ENCODE measurements at places on chromosomes 4 and X.

- no peak for DNase-seq
Observed at GRCh38 chrX:17814557-17814956, 46.5 kb downstream of the RAI2 start.

DNA sequence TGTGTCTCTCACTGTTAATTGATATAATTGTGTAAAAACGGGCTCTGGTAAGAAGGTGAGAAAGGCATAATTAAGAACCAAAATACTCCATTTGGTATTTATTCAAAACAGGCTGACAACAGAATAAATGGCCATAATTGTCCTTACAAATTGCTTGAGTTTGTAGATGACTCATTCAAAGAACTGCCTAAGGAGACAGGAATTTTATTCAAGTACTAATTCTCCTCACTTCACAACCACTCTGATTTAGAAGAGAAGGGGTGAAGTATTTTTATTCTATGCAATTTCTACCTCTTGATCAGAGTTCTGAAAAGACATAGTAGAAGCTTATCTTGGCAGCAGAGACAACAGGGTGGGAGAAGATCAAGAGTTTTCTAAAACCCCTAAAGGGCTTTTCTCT is 43.1 kb downstream of the ATP11C start:
- DNase-seq = no peak

DNA sequence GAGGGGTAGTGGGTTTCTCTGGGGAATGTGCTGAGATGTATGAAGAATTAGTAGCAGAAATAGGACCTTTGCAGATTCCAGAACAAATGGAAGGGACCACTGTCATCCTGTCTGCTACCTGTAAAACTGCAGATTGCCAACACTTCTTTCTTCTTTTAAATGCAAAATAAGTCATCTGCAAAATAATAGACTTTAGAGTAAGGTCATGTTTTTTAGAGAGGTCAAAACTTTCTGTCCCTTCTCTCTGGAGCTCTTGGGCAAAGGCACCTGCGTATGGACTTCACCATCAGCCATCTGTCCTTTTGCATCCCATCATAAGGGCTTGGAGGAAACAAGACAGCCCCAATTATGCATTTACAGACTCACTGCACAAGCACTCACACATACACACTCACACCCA is 121.1 kb upstream of the PPARGC1A start:
- no peak for DNase-seq

DNA sequence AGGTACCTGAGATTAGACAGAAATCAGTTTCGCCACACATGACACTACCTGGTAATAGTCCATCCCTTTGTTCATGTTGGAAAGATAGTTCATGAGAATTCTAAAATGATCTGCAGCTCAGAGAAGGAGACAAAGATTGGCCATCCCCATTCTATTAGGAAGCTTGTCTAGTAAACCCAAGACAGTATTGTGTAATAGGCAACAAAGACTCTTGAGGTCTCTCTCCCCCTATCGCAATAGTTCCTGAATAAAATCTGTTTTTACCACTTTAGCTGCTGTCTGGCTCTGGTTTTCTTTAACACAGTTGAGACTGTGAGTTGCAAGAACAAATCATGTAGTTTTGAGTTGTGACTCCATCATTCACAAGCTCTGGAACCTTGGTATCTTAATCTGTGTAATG is 14.8 kb upstream of the BBS7 start:
- no peak for DNase-seq

- no peak for DNase-seq
Observed at GRCh38 chrX:96683997-96684338, 674 bp upstream of the DIAPH2 start.

DNA sequence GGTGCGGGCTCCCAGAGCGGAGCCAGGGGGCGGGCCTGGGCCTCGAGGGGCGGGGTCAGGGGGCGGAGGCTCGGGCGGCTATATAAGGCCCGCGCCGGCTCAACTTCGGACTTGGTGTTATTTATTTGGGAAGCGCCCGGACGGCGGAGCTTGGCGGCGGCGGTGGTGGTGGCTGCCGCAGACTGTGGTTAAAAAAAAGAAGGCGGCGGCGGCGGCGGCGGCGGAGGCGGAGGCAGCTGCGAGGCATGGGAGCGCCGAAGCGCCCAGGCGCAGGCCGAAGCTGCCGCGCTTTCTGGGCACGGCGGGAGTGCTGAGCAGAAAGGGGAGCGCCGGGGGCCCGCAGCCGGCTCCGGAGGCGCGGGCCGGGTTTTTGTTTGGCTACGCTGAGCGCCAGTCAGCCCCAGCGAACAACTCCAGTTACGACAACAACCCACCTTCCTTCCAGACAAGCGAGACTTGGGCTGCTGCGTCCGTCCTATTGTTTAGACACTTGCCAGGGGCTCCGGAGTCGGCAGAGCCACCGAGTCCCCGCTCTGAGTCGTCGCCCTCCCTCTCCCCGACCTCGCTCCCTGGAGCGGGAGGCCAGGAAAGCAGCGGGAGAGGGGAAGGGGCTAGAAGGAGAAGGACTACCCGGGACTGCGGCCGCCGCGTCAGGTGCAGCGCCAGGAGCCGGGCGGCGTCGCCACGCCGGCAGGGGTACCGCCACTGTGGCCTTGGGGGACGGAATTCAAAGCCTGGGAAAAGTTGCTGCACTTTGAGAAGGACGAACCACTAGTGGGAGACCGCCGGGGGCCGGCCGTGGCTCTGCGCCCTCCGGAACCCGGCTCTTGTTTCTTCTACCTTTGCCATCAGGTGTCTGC is at the start of gene SLIT2:
Gene SLIT2 (plus strand): TSS at position 110 of the 860 bp plus-strand sequence. CDS start 1,911 bp downstream, outside the sequence.
- peak; percentile 86 for DNase-seq

DNA sequence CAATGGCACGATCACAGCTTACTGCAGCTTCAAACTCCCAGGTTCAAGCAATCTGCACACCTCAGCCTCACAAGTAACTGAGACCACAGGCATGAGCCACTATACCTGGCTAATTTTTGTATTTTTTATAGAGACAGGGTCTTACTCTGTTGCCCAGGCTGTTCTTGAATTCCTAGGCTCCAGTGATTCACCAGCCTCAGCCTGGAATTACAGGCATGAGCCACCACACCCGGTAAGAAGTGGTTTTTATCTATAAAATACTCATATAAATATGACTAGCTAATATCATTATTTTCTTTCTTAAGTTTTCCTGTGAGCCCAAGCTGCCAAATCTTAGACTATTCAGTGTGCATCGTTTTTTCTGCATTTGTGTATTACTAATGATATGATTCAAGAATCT is 4.4 kb downstream of the SCFD2 start:
- DNase-seq = no peak

DNA sequence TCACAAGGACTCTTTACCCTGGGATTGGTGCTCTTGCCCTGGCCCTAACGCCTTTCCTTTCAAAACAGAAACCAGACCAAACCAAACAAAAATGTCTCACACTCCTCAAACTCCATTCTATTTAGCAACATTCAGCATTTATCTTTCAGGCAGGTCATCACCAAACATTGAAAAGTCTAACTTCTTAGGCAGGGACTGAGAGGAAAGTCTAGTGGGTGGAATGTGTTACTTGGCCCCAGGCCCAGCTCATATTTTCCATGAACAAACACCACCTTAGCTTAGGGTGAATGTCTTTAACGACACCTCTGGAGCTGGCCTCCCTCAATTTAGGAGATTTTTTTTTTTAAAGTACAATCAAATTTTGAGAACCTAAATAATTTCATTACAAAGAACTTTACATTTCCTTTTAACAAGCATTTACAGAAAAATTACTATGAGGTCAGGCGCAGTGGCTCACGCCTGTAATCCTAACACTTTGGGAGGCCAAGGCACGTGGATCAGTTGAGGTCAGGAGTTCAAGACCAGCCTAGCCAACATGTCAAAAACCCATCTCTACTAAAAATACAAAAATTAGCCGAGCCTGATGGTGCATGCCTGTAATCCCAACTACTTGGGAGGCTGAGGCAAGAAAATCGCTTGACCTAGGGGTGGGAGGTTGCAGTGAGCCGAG is 10.2 kb upstream of the N4BP2 start:
- DNase-seq = no peak

GRCh38 chr4:68469482-68469881 is 22.2 kb downstream of the TMPRSS11E start:
- no peak for DNase-seq

- DNase-seq = no peak
Observed at GRCh38 chrX:41473936-41474725, 27.0 kb downstream of the NYX start.

GRCh38 chr4:165723051-165723795 is 149.8 kb upstream of the TLL1 start:
- no peak for DNase-seq

DNA sequence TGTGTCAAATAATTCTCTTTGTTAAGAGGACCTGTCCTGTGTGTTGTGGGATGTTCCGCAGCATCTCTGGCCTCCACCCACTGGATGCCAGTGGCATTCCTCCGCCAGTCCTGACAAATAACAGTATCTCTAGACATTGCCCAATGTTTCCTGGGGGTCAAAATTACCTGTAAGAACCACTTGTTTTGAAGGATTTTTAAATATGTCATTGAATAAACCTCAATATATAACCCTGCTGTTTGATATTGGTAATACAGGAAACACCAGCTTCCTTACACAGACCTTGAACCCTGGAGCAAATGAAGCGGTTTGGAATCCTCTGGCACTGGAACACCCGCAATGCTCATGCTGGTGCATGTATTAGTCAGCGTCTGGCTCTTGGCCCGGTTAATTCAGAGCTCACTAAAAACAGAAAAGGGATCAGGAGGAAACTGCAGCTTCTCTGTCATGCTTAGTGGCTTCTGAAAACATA is 101.3 kb downstream of the TBL1X start:
- no peak for DNase-seq

DNA sequence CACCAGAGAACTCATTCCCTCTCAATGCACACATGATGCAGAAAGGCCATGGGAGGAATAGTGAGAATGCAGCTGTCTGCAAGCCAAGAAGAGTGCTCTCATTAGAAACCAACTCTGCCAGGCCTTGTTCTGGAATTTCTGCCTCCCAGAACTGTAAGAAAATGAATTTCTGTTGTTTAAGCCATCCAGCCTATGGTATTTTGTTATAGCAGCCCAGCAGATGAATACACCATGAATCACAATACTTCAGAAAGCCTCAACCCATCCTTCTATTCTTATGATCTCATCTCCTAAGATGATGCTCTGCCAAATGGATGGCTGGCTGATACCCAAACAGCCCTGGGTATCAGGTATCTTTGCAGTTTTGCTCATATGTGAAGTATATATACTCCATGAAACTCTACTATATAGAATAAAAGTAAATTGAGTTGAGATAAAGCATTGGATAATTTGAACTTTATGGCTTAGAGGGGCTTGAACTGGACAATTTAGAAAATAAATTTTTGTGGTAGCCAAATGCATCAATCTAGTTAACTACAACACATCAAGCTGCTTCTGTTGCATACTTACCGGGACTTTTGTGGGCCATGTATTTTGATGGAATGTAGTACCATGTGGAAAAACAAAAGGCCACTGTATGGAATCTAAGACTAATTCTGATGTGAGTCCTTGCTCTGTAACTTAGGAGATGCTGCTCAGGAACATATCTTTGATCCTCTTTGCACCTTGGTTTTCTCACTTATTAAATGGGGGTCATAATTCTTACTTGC is 245.9 kb downstream of the HS3ST1 start:
- DNase-seq = no peak

DNA sequence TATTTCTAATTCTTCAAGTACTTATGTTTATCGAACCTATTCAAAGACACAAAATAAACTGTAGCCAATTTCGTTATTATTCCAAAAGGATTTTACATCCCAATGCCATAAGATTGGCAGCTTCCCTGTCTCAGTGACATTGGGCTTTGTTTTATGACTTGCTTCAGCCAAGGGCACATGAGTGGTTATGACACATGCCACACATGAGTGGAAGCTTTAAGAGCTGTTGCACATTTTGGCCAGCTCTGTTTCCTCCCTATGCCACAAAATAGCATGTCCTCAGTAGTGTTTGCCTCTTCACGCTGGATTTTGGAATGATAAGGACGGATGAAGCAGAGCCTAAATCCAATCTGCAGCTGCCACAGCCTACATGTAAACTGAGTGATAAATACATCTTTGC is 21.9 kb downstream of the SEC24D start:
- DNase-seq = no peak

- DNase-seq = no peak
Observed at GRCh38 chr4:7359400-7360062, 75.2 kb downstream of the PSAPL1 start.

DNA sequence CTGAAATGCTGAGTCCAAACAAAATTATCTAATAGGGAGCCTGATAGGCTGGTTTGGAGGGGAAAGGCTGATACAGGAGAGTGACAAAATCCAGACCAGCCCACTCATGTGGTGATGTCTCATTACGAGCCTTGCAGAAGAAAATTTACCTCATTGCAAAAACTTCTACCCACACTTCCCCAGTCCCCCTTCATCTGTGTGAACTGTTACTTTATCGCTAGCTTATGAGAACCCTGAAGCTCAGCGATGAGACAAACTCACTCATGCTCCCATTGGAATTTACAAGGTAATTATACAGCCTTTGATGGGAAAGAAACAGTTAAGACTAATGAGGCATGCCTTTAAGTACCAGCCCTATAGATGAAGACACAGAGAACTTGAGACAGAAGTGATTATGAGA is 76.1 kb downstream of the ARHGAP6 start:
- DNase-seq = no peak

DNA sequence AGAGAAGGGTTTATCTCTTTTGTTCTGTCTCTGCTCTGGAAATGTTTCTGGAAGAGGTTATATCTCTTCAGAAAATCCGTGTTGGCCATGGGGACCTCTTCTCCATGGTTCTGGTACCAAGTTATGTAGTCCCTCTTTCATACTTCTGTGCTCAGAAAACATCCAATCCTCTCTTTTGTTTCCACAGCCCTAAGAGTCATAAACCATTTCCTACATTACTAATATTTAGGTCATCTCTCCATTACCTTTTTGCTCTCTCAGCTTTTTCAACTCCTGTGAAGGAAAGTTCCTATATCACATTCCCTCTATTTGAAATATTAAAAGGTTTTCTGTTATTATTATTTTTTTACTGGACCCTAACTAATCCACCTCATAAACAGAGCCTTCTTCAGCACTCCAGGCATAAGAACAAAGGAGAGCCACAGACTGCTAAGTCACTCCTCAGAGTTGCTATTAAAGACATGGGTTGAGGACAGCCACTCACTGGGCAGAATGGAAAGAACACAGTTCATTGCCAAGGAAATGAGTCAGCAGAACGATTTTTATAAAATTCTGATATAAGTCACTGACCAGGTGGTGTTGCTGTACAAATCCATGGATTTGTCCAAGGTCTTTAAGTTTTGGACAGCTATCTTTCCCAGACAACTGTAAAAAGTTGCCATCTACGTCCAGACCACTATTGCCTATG is 122.4 kb upstream of the NPY2R start:
- no peak for DNase-seq

- no peak for DNase-seq
Observed at GRCh38 chr4:40720916-40721315, 28.8 kb upstream of the NSUN7 start.

- no peak for DNase-seq
Observed at GRCh38 chr4:8435656-8436121, 4.8 kb downstream of the ACOX3 start.

Data from cardiac septum (tissue), 1 donor.